Stimulated activated CD8-positive, alpha-beta memory T cell treated with anti-CD3 and anti-CD28 coated beads, Interleukin-4, amount 100 ng/mL, for 4 hours (primary cell): ENCODE measurements at places on chromosomes 5 and 9.

- DNase-seq: no peak
Observed at GRCh38 chr5:179276838-179277395, 68.3 kb downstream of the ADAMTS2 start.

- no peak for DNase-seq
Observed at GRCh38 chr5:61329550-61330128, 2.4 kb upstream of the ZSWIM6 start.

- DNase-seq: no peak
Observed at GRCh38 chr5:60960591-60960990, 15.6 kb downstream of the NDUFAF2 start.

DNA sequence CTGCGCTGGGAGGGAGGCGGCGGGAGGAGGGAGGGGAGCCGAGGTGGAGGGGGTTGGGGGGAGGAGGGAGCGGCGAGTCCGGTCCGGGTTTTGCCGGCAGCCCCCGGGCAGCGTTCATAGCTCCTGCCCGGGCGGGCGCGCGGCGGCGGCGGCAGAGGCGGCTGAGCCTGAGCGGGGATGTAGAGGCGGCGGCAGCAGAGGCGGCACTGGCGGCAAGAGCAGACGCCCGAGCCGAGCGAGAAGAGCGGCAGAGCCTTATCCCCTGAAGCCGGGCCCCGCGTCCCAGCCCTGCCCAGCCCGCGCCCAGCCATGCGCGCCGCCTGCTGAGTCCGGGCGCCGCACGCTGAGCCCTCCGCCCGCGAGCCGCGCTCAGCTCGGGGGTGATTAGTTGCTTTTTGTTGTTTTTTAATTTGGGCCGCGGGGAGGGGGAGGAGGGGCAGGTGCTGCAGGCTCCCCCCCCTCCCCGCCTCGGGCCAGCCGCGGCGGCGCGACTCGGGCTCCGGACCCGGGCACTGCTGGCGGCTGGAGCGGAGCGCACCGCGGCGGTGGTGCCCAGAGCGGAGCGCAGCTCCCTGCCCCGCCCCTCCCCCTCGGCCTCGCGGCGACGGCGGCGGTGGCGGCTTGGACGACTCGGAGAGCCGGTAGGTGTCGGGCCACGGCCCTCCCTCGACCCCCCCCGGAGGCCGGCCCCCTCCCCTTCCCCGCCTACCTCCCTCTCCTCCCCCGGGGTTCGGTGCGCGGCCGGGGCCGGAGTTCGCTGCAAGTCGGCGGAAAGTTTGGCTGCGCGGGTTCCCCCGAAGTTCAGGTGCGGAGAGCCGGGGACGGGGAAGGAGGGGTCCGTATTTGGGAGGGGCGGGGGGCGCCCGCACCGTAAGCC lies at the start of gene CXXC5:
Gene CXXC5, plus strand, starts transcription at position 145 of the 877 bp plus-strand sequence. CDS start 32,175 bp downstream, outside the sequence.
- no peak for DNase-seq

- DNase-seq: no peak
Observed at GRCh38 chr5:153752890-153753289, 262.4 kb downstream of the GRIA1 start.

DNA sequence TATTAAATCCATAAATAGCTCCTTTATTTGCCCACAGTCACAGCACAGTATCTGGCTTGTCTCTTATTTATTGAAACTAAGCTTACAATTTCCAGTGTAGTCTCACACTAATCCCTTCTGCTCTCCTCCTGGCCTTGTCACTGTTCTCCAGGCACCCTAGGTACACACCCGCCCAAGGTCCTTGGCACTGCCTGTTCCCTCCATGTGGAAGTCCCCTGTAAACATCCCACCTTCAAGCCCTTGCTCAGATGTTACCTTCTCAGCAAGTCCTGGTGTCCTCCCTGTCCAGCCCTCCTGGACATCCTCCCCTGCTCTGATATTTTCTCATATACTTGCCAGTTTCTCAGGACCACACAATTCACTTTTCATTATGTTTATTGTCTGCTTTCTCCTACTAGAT lies 44.2 kb upstream of the CFAP157 start:
- DNase-seq: no peak

DNA sequence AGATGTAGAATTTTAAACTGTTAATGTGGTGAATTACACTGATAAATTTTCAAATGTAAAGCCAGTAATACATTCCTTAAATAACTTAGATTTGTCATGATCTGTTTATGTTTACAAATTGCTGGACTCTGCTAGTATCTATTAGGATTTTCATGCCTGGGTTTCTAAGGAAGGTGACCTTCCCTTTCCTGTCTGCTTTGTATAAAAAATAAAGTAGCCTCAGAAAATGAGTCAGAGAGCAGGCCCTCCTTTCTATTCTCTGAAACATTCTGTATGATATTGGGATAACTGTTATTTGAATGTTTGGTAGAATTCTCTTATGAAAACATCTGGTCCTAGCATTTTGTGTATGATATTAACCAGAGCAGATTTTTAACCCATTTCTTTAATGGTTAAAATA lies 255.3 kb downstream of the SYK start:
- no peak for DNase-seq

DNA sequence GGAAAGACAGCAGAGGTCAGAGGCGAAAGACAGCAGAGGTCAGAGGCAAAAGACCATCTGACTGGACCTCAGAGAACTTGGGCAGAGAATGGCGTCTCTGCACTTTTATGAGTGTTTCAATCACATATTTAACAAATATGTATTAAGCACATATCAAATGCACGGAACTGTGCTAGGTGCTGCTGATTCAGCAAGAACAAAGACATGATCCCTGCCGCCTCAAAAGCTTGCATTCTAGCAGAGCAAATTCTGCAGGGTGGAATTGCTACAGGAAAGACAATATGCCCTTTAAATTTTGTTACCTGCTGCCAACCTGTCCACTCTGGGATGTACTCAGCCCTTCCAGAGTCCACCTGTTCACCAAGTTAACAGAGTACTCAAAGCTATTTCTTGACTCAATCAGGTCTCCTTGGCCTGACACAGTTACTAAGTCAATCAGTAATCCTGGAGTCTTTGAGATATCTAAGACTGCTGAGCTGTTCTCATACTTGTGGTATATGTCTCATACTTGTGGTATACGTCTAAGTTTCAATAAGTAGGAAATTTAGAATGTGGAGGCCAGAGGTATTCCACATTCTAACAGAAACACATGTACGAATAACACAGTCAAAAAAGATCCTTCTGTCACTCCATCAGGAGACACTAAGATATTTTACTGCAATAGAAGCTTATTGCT lies 131.8 kb downstream of the GNAQ start:
- DNase-seq: no peak

DNA sequence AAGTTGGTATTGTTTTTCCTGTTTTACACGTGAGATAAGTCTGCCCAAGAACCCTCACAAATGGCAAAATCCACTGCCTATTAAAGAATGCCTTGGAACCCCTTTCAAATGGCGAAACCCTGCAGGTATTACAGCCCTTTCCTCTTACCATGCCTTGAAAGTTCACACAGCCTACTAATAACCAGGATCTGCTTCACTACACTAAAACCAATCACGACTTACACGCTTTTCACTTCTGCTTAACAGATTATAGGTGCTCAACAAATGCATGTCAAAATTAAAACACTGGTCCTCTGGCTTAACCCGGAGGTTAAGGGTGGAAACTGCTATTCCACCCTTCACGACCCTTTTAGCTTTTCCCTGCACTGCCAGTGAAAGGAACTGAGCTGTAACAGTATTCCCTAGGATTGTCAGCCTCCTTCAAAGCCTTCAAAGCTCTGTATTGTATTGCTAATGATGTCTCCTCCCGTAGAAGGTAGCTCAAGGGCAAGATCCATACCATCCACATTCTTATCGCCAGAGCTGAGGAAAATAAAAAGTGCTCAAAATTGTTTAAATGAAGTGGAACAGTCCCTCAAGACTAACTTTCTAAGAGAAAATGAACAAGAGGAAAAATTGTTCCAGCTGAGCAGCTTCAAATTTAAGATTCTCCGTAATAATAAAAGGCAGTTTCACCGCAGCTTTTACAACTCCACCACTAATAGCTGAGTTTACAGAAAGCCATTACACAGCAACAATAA lies 997 bp downstream of the AUH start:
- no peak for DNase-seq

DNA sequence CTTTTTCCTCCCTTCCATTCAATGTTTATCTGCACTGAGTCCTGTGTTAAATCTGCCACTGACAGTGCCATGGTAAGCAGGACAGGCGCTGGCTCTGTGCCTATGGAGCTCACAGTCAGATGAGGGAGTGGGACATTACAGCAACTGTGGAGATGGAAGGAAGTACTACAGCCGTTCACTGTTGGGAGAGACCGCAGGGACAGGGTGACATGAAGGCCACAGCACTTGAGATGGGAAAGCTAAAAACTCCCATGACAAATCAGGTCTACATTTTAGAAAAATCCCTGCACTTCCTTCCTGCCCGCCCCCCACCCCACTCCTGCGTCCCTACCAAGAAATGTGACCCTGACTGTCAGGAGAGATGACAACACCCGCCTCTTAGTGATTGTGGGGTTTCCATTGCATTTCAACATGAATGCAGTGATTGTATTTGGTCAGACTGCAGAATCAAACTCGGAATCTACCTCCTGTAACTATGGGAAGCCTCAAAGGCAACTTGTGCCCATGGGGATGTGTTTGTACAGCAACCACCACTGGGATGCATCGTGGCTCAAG lies 56.4 kb downstream of the GTF3C4 start:
- no peak for DNase-seq

GRCh38 chr5:44497606-44498005 lies 108.4 kb upstream of the FGF10 start:
- no peak for DNase-seq

DNA sequence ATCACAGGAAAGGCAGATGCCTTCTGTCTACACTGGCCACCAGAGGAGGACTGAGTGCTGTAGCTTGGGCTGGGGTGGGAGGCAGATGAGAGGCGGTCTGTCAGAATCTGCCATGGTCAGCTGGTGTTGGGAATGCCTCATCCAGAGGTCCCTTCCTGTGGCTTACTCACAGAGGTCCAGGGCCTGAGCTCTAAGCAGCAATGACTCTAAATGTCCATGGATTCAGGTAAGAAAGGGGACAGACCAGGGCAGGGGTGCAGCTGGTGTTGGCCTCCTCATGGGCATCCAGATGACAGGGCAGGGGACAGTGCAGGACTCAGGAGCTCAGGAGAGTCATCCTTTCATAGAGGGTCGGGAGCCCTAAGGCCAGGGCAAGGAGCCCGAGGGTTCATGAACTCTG lies 165.0 kb downstream of the ICE1 start:
- no peak for DNase-seq
